ENCODE measurements at places on chromosomes 3 and 15. TPM values are rescaled to one million over a fixed set of nuclear protein-coding genes. Genes with fewer than 3 reads are reported as not detected.

DNA sequence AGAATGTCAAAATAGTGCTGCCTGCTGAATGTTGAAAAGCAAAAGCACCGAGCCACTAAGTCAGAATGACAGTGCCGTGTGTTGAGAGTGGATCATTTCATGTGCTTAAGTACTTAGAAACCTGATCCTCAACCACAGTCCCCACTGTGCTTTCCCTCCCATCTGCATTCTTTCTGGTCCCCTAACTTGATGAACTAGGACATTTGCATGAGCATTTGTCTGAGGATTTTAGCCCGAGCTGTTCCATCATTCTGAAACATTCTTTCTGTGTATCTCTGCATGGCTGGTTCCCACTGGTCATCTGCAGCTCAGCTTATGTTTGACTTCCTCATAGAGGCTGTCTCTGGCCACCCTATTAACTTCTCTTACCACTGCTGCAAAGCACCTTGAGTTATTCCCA, 42.0 kb downstream of the SST start:
- H3K27ac ChIP-seq, result no peak overlapping the region
- H3K4me1 ChIP-seq, result no peaks in the 10 kb centered on the region
- no peaks in the 10 kb centered on the region for H3K36me3 ChIP-seq
- H3K4me3 ChIP-seq, result no peak overlapping the region

Gene SETD2
- total RNA-seq, result 28.8 TPM

DNA sequence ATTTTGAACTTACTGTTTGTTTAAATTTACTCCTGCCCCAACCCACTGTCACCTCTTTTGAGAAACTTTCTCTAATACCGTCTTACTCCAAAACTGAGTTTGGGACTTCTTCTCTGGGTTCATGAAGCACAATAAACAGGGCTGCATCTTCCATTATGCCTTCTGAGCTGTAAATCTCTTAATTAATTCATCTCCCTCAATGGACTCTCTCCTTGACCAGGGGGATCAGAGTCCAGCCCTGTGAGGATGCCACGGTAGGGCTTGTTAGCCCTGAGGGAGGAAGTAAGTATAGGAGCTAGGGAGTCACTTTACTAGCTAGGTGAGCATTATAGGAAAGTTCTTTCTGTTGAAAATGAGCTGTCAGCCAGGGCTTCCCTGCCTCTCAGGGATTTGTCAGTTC, 299.3 kb upstream of the SATB1 start:
- H3K4me1 ChIP-seq, result no peaks in the 10 kb centered on the region
- no peak overlapping the region for H3K4me3 ChIP-seq
- DNase-seq, result no peak
- no peak overlapping the region for H3K27ac ChIP-seq
- H3K27me3 ChIP-seq, result no peaks in the 10 kb centered on the region
- no peaks in the 10 kb centered on the region for H3K36me3 ChIP-seq

Gene MPI
- total RNA-seq, result 48.2 TPM

GRCh38 chr3:135487261-135487660, 478.3 kb upstream of the PPP2R3A start:
- no peaks in the 10 kb centered on the region for H3K4me1 ChIP-seq
- no peak overlapping the region for H3K4me3 ChIP-seq
- peaks cover 9% of the 10 kb centered on the region for H3K27me3 ChIP-seq
- no peak for DNase-seq
- no peak overlapping the region for H3K27ac ChIP-seq
- no peaks in the 10 kb centered on the region for H3K36me3 ChIP-seq

Gene ARHGAP31
- total RNA-seq, result 12.0 TPM

DNA sequence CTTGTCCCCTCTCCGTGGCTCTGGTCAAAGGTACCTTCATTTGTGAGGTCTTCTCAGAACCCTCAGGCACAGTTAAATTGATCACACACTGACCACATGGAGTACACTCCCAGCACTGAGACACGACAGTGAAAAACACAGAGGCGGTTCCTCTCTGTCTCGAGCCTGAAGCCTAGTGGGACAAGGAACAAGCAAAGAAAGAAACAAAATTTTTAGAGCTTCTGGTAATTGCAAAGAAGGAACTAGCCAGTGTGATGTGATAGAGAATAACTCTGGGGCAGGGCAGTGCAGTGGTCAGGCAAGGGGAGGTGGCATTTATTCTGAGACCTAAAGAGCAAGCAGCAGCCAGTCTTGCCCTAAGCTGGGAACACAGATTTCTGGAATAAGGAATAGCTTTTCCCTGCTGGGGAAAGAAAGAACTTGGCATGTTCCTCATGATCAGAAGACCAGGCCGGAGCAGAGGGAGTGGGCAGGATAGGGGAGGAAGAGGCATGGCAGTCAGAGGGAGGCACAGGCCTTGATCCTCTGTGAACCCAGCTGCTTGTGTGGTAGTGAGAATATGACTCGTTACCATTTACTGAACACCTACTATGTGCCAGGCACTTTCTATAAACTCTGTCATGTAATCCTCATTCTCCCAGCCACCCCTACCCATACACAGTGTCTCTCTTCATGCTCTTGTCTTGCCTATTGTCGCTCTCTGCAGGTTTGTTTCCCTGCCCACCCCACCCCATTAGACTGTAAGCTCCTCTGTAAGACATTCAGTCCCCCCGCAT, 262.3 kb upstream of the HES1 start:
- peaks cover 6% of the 10 kb centered on the region for H3K4me1 ChIP-seq
- H3K36me3 ChIP-seq, result no peaks in the 10 kb centered on the region
- no peak overlapping the region for H3K4me3 ChIP-seq

Gene NKTR
- 53.1 TPM for total RNA-seq

Gene SMAD6
- 63.9 TPM for total RNA-seq

DNA sequence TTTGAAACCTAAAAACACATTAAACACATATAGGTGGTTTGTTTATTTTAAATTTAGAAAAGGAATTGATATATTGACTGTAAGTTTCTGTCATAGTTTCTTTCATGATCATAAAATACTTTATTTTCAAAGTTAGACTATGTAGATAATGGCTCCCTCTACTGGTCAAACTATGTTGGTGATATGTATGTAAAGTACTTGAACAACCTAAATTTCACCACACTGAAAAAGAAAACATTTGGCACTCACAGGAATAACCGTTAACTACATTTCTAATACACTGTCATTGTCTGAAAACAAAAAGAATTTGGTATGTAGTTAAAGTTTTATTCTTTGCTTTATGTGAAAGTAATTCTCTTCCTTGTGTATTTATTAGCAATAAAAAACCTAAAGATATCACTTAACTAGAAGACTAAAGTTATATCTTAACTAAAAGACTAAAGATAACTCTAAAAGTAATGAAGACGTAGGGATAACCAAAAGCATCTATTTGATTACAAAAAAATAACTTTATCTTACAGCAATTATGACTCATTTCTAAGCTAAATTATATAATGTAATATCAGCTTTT, 427.5 kb downstream of the VGLL3 start:
- H3K36me3 ChIP-seq, result no peaks in the 10 kb centered on the region
- H3K4me3 ChIP-seq, result no peak overlapping the region
- H3K4me1 ChIP-seq, result no peaks in the 10 kb centered on the region
- no peak overlapping the region for H3K27ac ChIP-seq

DNA sequence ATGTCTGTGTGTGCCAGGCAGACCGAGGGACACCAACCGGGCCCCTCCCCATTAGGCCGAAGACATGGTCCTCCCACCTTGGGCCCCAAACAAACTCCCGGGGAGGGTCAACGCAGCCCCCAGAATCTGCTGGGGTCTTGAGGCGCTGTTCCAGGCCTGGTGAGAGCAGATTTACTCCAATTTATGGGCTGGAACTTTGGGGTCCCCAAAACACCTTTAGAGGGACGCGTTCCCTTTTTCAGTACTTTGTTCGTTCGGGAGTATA, 2.4 kb downstream of the GATA2 start:
- H3K36me3 ChIP-seq, result no peaks in the 10 kb centered on the region
- H3K4me1 ChIP-seq, result peaks cover 19% of the 10 kb centered on the region
- DNase-seq, result no peak

Gene ZNF502
- 2.2 TPM for total RNA-seq

DNA sequence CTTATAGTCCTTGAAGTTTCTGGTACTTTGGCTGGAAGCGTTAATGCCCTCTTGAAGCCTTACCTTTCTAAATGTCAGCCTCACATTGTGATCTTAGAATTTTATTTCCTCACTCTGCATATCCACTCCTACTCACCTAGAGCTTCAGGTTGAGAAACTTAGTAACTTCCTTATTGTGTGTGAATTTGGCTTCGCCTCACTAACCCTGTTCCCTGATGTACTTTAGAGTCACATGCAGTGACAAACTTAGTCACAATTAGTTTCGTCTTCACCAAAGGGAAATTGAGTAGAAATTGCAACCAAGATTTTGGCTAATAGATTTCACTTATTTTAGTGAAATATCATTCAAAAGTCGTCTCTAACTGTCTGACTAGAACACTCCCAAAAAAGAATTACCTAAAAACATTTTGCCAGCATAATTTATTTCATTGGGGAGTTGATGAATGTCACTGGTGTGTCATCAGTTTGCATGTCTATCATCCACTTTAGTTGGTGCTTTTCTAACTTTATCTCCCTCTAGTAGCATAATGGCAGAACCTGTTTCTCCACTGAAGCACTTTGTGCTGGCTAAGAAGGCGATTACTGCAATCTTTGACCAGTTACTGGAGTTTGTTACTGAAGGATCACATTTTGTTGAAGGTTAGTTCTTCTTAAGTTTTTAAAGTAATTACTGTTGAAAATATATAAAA, 960 bp downstream of the MFN1 start:
- H3K27ac ChIP-seq, result peak overlapping the region; percentile 77
- H3K27me3 ChIP-seq, result no peaks in the 10 kb centered on the region
- H3K4me3 ChIP-seq, result peak overlapping the region; percentile 80
- peaks cover 3% of the 10 kb centered on the region for H3K4me1 ChIP-seq
- H3K36me3 ChIP-seq, result peaks cover 29% of the 10 kb centered on the region
- peak; percentile 2 for DNase-seq

DNA sequence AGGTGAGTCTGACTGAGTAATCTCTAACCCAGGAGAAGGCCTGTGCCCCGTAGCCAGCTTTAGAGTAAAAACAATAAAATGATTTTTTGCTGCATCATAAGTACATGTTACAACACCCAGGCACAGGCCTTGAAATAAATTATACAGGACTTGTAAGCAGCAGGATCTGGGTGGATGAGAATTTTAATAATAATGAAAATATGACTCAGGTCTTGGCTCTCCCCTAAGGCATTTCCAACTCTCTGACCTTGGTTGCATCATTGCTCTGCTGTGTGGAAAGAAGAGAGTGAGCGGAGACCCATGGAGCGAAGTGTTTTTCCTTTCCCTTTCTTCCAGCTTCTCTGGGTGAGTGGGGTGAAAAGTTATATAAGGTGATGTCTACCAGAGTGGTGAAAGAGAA, 44.6 kb downstream of the EOMES start:
- H3K4me3 ChIP-seq, result no peak overlapping the region
- no peak overlapping the region for H3K27ac ChIP-seq
- H3K36me3 ChIP-seq, result no peaks in the 10 kb centered on the region
- no peak for DNase-seq
- no peaks in the 10 kb centered on the region for H3K27me3 ChIP-seq

DNA sequence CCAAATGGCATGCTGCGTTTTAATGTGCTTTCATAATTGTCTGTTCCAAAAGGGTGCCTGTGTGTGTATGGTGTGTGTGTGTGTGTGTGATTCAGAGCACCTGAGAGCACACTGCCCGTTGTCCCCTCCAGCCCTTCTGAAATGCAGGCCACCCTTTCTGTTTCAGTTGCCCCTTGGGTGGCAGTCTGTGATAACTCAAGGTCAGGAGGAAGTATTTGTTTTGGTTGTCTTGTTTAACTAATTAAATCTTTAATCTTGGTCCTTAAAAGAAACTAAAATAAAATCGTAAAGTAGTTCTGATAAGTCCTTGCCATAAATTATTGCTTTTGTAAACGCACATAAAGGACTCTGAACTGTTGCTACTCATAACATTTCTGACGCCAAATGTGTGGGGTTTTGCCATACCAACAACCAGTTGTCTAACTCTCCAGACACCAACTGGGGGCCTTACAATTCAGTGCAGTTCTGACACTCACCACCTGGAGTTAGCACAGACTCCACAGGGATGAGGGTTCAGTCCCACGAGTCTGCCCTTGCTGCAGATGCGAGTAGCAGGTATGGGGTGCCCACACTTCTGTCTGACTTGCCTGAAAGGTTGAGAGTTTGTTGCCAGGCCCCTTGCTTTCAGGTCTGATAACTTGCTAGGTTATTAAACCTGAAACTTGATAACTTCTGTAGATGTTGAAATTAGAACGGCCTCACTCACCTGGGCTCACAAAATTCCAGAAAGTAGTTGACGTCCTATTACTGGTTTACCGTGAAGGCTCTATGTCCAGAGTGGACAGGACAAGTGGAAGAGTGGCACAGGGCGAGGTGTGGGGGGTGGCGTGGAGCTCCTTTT, 157.3 kb downstream of the IGF1R start:
- H3K27me3 ChIP-seq, result no peaks in the 10 kb centered on the region
- H3K36me3 ChIP-seq, result no peaks in the 10 kb centered on the region
- no peak overlapping the region for H3K4me3 ChIP-seq
- peak overlapping the region; percentile 6 for H3K27ac ChIP-seq

Gene ATP13A5
- not detected for total RNA-seq

- no peaks in the 10 kb centered on the region for H3K36me3 ChIP-seq
- H3K27me3 ChIP-seq, result no peaks in the 10 kb centered on the region
- DNase-seq, result no peak
- H3K4me3 ChIP-seq, result no peak overlapping the region
- no peaks in the 10 kb centered on the region for H3K4me1 ChIP-seq
These were observed 28.1 kb upstream of the LRRN1 start for GRCh38 chr3:3771094-3771493.

Gene CFAP100
- total RNA-seq, result not detected

DNA sequence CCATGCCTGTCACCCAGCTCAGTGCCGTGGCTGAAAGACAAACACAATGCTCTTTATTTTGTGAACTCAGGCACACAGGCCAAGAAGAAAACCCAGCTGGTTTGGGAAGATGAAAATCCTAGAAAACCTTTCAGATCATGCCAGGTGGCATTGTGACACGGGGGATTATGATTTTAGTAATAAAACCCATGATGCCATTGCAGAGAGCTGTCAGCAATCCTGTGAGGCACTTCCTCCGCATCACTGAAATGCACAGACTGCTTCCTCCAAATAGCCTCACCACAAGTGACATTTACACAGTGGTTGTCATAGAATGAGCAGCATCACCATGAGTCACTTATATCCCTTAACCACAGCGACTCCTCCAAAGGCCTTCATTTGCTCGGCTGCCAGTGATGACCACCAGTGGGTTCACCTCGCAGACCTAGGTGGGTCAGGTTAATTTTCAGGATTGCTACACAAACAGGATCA, 22.7 kb downstream of the ABHD6 start:
- no peak for DNase-seq
- no peaks in the 10 kb centered on the region for H3K27me3 ChIP-seq
- H3K4me1 ChIP-seq, result peaks cover 25% of the 10 kb centered on the region
- peaks cover 74% of the 10 kb centered on the region for H3K36me3 ChIP-seq

DNA sequence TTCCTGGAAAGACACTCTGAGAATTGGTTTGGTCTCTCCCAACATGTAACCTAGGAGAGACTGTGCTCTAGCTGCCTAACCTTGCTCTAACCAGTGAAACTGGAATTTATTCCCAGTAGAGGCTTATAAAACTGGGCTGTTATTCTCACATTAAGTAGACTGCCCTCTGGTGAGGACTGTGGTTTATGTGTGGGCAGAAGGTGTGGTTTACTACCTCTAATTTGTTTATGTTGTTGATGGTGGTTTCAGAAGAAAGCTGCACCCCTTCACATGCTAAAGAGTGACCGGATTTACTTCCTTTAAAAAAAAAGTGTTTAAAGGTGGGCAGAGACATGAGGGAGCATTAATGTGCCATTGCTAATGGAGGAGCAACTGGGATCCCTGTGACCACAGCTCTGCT, 273.2 kb downstream of the MECOM start:
- H3K36me3 ChIP-seq, result no peaks in the 10 kb centered on the region
- H3K27me3 ChIP-seq, result peaks cover 89% of the 10 kb centered on the region
- DNase-seq, result peak; percentile 7
- H3K4me1 ChIP-seq, result no peaks in the 10 kb centered on the region
- no peak overlapping the region for H3K4me3 ChIP-seq

Gene ARRDC4
- 2.1 TPM for total RNA-seq

Measured in A673 (cell line).